ENCODE measurements at places on chromosomes 11 and 22.

GRCh38 chr11:86629045-86629706 is 43.2 kb downstream of the ME3 start:
- H3K27me3 ChIP-seq: no peaks in the 10 kb centered on the region
- H3K36me3 ChIP-seq: no peaks in the 10 kb centered on the region
- H3K4me1 ChIP-seq: no peaks in the 10 kb centered on the region
- no peak overlapping the region for H3K27ac ChIP-seq
- H3K4me3 ChIP-seq: no peak overlapping the region

DNA sequence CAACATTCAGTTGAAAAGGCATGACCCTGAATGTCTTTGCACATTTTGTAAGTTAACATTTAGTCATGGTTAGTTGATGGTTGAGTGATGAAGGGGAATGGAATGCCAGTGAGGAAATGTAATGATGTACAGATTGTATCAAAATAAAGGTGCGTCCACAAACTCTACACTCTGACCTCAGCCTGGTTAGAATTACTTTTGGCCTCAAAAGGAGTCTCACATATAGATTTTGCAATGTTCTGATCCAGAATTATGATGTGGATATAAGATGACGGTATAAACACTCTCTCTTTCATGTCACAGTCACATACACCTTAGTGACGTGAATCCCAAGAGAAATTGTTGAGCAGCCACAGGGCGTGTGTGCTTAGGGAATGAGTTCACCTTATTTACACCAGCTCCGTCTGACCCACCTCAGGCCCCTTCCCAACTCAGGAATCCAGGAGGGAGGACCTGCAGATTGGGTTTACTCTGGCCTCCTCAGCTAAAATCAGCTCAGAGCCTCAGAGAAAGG is 100.1 kb downstream of the RDX start:
- no peaks in the 10 kb centered on the region for H3K36me3 ChIP-seq
- no peaks in the 10 kb centered on the region for H3K4me1 ChIP-seq
- no peaks in the 10 kb centered on the region for H3K27me3 ChIP-seq
- no peak overlapping the region for H3K27ac ChIP-seq

DNA sequence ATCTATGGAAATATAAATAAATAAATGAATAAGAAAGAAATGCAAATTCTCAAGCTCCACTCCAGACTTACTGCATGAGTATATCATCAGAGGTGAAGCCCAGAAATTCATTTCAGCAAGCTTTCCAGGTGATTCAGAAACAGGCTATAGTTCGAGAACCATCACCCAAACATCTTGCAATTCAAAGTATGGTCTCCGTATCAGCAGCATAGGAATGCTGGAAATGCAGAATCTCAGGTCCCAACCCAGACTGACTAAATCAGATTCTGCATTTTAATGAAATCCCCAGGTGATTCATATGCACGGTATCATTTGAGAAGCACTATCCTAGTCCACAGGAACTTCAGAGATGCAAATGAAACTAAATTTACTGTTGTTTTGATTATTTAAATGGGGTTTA is 95.3 kb downstream of the SERGEF start:
- H3K27ac ChIP-seq: no peak overlapping the region
- no peak for DNase-seq
- no peaks in the 10 kb centered on the region for H3K27me3 ChIP-seq
- peaks cover 12% of the 10 kb centered on the region for H3K36me3 ChIP-seq
- H3K4me1 ChIP-seq: no peaks in the 10 kb centered on the region
- H3K4me3 ChIP-seq: no peak overlapping the region

GRCh38 chr11:130674686-130675308 is 226.4 kb downstream of the ADAMTS15 start:
- no peak overlapping the region for H3K4me3 ChIP-seq
- no peaks in the 10 kb centered on the region for H3K27me3 ChIP-seq
- DNase-seq: no peak

DNA sequence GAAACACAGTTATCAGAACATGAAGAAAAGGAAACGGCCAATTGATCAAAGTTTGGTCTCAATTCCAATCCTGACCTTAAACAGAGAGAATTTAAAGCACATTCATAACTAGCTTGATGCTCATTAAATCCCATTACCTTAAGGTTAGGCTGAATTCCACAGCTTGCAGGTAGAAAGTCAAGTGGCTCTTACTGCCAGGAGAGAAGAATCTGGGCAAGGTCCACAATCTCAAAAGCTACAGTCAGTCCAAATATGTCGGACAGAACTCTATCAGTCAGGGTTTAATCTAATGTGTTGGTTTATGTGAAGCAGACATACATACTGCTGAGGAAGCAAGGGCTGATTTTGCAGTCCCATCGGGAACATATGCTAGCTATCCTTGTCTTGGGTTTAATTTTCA is 348.8 kb downstream of the SOX6 start:
- no peak overlapping the region for H3K4me3 ChIP-seq
- H3K36me3 ChIP-seq: no peaks in the 10 kb centered on the region
- no peak overlapping the region for H3K27ac ChIP-seq

- no peak for DNase-seq
- no peak overlapping the region for H3K27ac ChIP-seq
- H3K4me1 ChIP-seq: no peaks in the 10 kb centered on the region
- H3K4me3 ChIP-seq: no peak overlapping the region
Measured at GRCh38 chr22:29734406-29734805, 14.6 kb downstream of the CABP7 start.

GRCh38 chr11:65435981-65436411 is 13.4 kb downstream of the NEAT1 start:
- no peaks in the 10 kb centered on the region for H3K27me3 ChIP-seq
- H3K4me3 ChIP-seq: no peak overlapping the region

GRCh38 chr11:75474878-75475766 is 42.1 kb upstream of the KLHL35 start:
- DNase-seq: peak; percentile 50
- H3K36me3 ChIP-seq: peaks cover 8% of the 10 kb centered on the region
- H3K4me3 ChIP-seq: peak overlapping the region; percentile 2
- H3K27ac ChIP-seq: peak overlapping the region; percentile 34
